ENCODE measurements at places on chromosomes 16 and 17.
A peak's percentile ranks its signal among the peaks of the same experiment; 100 is the strongest.

DNA sequence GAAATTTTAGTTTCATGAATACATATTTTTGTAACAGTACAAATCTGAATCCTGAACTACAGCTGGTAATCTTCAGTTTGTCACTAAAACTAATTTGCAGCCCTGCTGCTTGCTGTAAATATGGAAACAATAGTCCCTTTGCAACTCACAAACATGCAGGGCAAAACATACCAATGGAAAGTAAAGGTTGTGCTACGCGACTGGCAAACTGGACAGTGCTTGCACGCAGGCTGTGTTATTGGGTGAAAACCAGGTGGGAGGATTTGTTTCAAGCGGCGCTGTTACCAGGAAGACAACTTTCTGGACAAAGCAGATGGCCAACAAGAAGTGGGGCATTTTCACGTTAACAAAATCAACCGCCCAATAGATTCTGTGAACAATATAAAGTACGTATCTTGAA is 93.5 kb downstream of the CDYL2 start:
- DNase-seq = no peak

- no peak for DNase-seq
Observed at GRCh38 chr17:49508061-49508865, 13.2 kb downstream of the NGFR start.

DNA sequence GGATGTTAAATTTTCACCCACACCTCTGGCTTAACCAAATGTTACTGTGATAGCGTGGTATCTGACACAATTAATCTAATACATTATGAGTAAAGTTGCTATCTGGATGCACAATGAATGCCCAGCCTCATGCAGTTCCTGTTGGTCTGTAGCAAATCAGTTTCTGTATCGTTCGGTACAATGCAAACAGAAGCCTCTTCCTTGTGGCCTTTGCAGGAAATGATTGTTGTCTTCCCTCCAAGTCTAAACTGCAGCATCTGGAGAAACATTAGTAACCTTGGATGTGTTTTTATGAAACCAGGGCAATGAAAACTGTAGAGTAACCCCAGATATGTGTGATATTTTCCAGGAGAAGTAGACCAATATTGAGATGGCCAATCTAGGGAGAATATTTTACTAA is 46.8 kb downstream of the CYB561 start:
- DNase-seq = peak; percentile 57

- no peak for DNase-seq
Observed at GRCh38 chr16:71711789-71712188, 12.7 kb downstream of the PHLPP2 start.

DNA sequence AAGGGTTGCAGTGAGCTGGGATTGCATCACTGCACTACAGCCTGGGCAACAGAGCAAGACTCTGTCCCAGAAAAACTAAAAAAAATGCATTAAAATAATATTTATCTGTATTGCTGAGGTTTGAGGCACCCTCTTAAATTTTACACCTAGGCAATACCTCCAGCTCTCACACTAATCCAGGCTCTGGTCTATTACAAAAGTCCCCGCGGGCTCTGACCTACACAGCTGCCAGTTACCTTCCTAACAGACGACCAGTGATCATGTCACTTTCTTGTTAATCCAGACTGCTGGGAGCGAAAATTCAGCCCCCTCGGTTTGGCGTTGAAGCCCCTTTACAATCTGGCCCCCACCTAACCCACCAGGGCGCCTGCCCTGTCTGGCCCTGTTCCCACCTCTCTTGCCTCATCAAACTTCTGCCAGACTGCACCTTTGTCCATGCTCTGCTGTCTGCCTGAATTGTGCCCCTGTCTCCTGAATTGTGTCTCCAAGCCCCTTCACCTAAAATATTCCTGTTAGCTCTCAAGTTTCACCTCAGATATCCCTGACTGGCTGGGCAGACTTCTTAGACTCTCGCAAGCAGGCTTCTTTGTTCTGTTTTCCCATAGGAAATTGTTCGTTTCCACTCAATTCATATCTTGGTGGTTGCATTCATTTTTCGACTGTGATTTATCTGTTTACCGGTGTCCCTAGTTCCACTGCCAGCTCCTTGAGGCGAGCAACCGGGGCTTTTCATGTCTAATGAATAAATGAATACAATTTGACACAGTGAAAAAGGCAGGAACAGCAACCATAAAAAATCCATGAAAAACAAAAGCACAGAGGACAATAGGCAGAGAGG is 65.9 kb downstream of the PITPNC1 start:
- DNase-seq = peak; percentile 59

- DNase-seq = no peak
Observed at GRCh38 chr17:79531191-79532095, 79.4 kb downstream of the RBFOX3 start.

- no peak for DNase-seq
Observed at GRCh38 chr16:3580686-3581085, 3.5 kb upstream of the NLRC3 start.

DNA sequence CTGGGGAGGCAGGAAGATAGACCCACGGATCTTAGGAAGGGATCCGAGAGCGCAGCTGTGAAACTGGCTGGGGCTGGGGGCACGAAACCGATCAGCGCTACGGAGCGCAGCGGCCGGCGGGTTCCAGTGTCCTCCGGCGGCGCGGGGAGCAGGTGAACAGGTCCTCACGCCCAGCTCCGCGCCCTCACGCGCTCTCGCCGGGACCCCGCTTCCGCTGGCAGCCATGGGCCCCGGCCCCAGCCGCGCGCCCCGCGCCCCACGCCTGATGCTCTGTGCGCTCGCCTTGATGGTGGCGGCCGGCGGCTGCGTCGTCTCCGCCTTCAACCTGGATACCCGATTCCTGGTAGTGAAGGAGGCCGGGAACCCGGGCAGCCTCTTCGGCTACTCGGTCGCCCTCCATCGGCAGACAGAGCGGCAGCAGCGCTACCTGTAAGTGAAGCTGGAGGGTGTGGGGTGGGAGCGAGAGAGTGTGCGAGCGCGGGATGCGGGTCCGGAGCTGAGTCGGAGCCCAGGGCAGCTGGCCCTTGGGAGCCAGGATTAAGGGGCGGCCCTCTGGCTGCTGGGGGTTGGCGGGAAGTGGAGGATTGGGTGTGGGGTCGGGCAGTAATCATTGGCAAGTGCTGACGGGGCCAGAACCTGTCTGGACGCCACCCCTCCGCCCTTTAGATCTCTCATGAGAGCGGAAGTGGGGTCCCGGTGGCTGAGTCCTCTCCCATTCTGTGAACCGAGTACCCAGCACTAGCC is 479 bp downstream of the ITGA3 start:
- peak; percentile 79 for DNase-seq

GRCh38 chr17:61314368-61315078 is 85.1 kb upstream of the TBX2 start:
- no peak for DNase-seq
